NCI-H82 (cell line): ENCODE measurements at places on chromosomes 16 and 17.

DNA sequence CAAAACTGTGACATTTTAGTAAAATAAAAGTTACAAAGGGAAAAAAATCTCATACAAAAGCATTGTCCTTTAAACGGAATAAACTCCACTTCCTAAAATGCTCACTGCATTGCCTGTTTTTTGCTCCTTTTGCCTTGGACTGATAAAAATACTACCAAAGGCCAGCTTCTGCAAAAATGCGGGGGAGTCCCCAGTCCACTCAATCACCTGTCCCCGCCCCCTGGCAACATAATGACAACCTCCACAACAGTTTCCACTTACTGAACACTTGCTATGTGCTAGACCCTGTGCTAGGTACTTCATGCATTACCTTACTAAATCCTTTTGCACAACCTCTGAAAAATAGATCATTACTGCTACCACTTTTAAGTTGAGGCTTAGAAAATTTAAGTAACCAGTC, 172.7 kb upstream of the CCL2 start:
- DNase-seq, result no peak

GRCh38 chr17:2366747-2367494, 29.6 kb downstream of the SGSM2 start:
- peak; percentile 77 for DNase-seq

DNA sequence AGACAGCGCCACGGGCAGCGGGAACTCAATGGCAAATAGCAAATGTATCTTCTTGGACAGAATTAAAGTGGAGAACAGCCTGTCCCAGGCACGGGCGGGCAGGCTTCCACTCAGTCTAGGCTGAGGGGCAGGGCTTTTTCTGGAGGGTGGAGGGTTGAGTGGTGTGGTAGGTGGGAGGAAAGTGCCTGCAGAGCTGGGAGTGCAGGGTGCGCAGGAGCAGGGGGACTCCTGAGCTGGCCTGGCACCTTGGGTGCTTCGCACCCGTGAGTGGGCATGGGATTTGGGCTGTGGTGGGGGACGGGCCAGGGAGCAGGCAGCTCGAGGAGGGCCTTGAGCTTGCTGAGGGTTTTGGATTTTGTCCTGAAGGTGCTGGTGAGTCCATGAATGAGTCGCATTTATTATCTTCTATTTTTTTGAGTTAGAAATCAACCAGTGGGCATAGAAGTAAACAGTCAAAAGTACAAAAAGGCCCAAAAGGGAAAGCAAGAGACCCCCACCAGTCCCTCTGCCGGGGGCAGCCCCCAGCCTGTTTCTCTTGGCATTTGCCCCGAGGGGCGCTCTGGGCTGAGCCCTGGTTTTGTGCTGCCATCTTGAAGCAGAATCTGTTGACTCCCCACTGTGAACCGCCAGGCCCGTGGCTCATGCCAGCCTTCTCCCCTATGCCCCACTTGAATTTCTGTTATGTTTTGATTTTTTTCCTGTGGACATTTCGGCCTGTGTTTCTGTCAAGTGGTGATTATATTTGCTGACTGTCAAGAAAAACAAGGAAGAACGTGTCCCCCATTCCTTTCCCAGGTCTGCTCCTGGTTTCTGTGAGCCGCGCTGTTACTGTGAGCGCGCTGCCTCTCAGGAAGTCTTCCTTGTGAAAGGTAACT, 8.2 kb downstream of the ADORA2B start:
- DNase-seq, result no peak

- no peak for DNase-seq
These were observed 2.0 kb downstream of the ASGR2 start for GRCh38 chr17:7112510-7113108.

DNA sequence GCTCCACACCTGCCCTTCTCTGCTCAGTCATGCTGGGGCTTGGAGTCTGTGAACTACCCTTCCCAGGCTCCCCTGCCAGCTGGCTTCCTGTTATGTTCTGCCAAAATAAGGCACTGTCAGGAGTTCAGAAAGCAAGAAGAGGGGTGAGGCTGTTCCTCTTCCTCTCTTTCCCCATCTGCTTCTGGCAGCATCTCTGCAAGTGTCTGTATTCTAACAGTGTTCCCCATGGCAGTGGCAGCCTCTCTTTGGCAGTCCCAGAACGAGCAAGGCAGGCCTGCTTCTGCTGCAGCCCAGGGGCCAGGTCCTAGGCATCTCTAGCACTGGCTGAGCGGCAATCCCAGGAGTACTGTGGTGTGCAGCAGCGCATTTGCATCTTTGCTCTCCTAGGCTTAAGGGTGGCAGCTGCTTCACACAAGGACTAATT, 219.1 kb downstream of the STX8 start:
- DNase-seq, result no peak

- DNase-seq, result no peak
These were observed 47.8 kb downstream of the FOXK2 start for GRCh38 chr17:82567286-82567685.

GRCh38 chr16:11106726-11107125, 149.3 kb downstream of the SOCS1 start:
- DNase-seq, result no peak

GRCh38 chr16:79272141-79272577, 328.4 kb downstream of the MAF start:
- DNase-seq, result no peak

- DNase-seq, result no peak
These were observed 120.0 kb downstream of the IRF8 start for GRCh38 chr16:86018941-86019340.
